ENCODE measurements at places on chromosomes 11 and 22. TPM values are rescaled to one million over a fixed set of nuclear protein-coding genes. Genes with fewer than 3 reads are reported as not detected.

DNA sequence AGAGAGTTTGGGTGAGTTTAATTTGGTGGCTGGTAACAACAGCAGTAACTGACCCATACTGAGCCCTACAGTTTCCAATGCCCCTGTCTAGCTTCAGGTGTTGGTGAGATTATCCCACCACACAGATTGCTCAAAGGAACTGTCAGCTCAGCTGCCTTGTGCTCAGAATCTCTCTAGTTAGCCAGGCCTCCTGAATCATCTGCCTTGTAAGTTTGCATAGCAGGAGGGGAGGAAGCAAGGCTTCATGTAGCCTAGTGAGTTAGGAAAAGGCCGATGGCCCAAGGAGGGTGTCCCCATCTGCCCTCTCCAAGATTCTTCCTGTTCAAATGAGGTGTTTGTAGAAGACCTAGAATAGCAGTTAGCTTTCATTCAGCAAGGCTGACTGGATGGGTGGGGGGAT, 74.3 kb downstream of the MICAL2 start:
- no peak overlapping the region for H3K27ac ChIP-seq
- peaks cover 28% of the 10 kb centered on the region for H3K4me1 ChIP-seq
- DNase-seq: no peak
- H3K27me3 ChIP-seq: no peaks in the 10 kb centered on the region
- H3K4me3 ChIP-seq: no peak overlapping the region

DNA sequence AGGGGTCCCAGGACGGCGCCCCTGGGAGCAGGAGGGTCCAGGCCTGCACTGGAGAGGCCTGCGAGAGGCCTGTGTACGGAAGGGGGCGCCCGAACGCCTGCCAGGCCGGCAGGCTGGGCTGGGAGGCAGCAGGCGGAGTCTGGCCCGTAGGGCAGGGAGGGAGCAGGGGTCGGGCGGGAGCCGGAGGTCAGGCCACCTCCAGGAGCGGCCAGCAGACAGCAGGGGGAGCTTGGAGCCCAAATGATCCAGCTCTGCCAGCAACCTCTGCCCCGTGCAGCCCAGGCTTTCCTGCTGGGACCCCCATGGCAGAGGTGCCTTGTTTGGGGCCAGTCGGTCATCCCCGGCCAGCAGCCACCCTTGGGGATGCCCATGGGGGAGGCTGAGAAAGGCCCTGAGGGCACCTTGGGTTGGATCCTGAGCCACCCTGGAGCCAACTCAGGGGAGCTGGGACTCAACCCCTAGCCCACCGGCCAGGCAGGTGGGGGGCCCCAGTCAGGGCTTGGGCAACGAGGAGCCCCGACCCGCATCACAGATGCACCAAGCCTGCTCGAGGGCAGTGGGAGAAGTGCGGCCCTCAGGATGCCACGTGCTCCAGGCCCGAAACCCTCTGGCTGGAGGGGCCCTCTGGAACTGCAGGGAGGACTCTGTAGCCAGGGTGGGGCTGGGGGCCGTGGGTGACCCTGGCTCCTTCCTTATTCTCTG, 9.6 kb upstream of the SYT8 start:
- no peak overlapping the region for H3K27ac ChIP-seq
- peak; percentile 96 for DNase-seq
- H3K27me3 ChIP-seq: no peaks in the 10 kb centered on the region

DNA sequence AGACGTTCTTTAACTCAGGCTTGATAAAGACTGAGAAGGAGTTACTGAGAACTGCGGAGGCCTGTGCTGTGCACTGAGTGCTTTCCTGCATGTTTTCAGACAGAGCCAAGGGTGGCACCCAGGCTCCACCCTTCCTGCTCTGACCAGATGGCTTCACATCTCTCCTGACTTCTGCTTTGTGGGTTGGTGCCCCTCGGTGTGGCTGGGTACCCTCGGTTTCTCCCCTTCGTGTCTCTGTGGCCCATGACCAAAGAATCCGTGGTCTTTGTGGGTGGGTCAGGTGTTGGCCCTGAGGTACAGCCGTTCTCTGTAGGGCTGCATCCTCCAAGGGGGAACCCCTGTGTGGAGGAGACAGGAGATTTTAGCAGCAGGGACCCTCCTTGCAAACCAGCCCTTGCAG, 34.3 kb downstream of the GRIK4 start:
- H3K4me1 ChIP-seq: peaks cover 8% of the 10 kb centered on the region
- no peak overlapping the region for H3K4me3 ChIP-seq
- no peak for DNase-seq
- H3K36me3 ChIP-seq: no peaks in the 10 kb centered on the region
- no peak overlapping the region for H3K27ac ChIP-seq
- H3K27me3 ChIP-seq: no peaks in the 10 kb centered on the region

DNA sequence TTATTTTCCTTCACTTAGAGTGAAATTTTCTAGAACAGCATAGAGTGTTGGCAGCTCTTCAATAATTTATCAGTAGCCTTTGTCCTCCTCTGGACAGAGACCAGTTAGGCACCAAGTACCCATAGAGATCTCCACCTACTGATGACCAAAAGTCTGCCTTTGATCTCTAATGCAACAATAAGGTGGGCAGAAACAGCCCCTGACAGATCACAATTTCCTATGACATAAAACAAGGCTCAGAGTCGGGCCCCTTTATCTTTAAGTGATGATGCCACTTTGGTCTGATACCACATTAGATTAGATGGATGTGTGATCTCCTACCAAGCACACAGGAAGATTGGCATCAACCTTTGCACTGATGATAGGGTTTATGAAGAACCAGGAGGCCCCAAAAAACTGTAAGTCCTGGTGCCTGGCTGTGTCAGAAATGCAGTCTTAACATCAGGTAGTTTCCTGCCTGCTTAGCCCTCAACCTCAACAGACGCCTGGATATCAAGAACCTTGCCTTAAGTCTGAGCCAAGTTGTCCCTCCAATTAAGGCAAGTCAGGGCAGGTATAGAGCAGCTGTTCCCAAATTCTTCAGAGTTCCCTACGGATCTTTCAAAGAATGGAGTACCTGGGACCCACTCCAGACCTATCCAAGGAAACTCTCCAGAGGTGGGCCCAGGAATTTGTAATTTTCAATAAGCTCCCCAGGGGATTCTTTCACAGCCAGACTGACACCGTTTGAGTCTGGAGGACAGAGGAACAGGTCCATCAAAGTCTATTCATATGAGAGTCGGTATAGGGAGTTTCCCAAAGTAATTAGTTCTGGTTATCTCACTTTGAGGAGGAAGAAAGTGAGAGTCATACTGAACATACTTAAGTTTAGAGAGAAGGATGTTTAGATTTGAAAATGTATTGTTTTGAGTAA, 30.6 kb upstream of the TMPRSS4 start:
- H3K27me3 ChIP-seq: no peaks in the 10 kb centered on the region
- H3K36me3 ChIP-seq: no peaks in the 10 kb centered on the region
- H3K27ac ChIP-seq: no peak overlapping the region
- no peak for DNase-seq

- no peaks in the 10 kb centered on the region for H3K36me3 ChIP-seq
- no peaks in the 10 kb centered on the region for H3K4me1 ChIP-seq
- no peaks in the 10 kb centered on the region for H3K27me3 ChIP-seq
- H3K27ac ChIP-seq: no peak overlapping the region
- DNase-seq: no peak
Measured at GRCh38 chr11:93020248-93021046, 51.0 kb downstream of the MTNR1B start.

DNA sequence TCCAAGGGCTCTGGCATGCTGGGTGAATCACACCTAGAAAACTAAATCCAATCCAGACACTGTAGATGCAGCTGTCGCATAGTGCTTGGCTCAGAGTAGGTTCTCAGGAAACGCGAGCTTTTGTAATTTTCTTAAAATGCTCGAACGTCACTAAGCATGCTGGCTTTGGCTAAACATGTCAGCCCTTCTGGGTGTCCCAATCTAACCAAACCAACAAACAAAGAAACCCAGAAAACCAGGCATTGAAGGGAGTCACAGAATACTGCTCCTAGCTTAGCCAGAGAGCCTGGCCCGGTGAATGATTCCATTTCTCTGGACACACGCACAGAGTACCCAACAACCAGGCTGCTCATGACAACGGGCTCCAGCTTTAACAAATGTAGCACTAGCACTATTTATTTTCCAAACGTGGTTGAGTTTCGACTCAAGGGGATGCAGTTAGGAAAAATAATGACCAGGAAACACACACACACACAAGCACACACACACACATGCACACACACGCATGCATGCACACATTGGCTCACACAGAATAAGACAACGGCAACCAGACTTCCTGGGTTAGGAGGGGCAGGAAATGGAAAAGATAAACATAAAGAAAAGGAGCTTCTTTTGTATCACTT, 492.6 kb downstream of the MIAT start:
- DNase-seq: no peak
- no peak overlapping the region for H3K4me3 ChIP-seq
- no peaks in the 10 kb centered on the region for H3K4me1 ChIP-seq
- no peaks in the 10 kb centered on the region for H3K27me3 ChIP-seq

SAA4 gene
- total RNA-seq: not detected

- no peaks in the 10 kb centered on the region for H3K4me1 ChIP-seq
- no peak overlapping the region for H3K27ac ChIP-seq
- H3K36me3 ChIP-seq: no peaks in the 10 kb centered on the region
- H3K27me3 ChIP-seq: no peaks in the 10 kb centered on the region
Measured at GRCh38 chr22:44787832-44788231, 35.5 kb downstream of the ARHGAP8 start.

DNA sequence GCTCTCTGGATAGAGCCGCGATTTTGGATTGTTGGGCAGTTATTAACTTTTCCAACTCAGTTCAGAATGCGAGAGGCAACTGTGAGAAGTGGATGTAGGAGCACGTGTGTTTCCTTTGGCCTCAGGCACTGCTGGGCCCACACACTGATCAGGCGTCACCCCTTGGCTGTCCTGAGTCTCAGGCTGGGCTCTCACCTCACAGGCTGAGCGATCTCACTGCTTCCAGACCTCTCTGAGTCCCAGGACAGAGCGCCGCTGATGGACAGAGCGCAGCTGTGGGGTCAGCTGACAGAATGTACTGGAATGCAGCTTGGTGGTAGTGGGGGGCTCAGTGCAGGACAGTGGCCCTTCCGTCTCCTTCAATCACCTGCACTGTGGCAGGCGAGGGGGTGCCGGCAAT, 516.2 kb downstream of the TBC1D22A start:
- H3K4me3 ChIP-seq: no peak overlapping the region
- H3K36me3 ChIP-seq: no peaks in the 10 kb centered on the region
- no peak for DNase-seq
- no peaks in the 10 kb centered on the region for H3K27me3 ChIP-seq

- H3K36me3 ChIP-seq: no peaks in the 10 kb centered on the region
- peaks cover 97% of the 10 kb centered on the region for H3K27me3 ChIP-seq
- peaks cover 29% of the 10 kb centered on the region for H3K4me1 ChIP-seq
- peak overlapping the region; percentile 54 for H3K4me3 ChIP-seq
- DNase-seq: no peak
Measured at GRCh38 chr22:42282252-42282942, 11.9 kb upstream of the TCF20 start.

DNA sequence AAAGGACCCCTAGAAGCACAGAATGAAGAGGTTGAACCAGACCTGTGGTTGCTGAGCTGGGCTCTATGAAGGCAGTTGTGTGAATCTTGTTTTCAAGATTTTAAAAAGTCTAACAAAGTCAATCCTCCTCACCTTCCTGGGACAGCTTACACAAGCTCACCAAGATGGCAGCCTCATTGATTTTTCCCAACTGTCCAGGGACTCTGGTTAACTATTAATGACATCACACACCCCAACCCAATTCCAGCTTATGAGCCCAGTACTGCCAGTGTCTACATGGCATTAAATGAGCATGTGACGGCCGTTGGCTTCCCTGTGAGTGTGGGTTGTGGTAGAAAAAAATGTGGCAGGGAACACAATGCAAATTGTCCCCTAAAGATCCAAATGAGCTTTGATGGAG, 137.0 kb downstream of the CHST1 start:
- H3K27me3 ChIP-seq: no peaks in the 10 kb centered on the region
- DNase-seq: no peak
- no peaks in the 10 kb centered on the region for H3K36me3 ChIP-seq
- H3K27ac ChIP-seq: no peak overlapping the region

DNA sequence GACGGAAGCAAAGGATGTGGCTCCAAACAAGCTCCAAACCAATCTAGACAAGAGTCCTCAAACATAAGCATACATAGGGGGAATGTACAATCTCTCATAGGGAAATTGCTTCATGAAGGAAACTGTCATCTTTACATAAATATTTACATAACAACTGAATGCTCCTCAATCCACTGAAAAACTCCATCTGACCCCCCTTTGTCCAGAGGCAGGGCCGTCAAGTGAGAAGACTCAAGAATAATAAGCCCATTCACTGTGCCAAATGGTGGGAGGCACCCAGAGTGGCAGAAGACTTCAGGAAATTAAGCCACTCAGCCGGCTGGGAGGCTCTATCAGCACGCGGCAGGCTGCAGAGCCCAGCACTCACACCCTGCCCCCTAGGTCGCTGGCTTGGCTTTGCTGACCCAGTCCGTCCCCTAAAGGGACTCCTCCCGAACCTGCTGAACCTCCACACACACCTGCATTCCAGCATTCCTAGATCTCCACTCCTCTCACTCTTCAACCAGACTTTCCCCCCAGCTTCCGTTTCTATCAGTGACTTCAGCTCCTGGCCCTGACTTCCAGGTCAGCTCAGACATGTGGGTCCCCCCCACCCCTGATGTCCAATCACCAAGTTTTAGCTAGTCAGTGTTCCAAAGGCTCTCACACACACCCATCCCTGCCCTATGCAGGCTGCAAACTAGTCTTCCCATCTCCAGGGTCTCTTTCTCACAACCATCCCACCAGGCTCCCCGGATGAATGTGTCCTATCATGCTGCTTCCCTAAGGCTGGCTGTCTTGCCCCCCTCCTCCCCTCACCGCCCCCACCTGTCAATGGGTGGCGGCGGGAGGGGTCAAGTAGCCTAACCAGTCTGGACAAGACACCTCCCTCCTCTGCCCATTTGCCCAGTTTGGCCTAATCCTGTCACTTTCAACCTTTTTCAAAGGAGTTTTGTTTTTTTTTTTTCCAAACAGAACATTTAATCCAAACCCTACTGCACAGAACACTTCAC, 11.3 kb downstream of the VPS37C start:
- no peaks in the 10 kb centered on the region for H3K27me3 ChIP-seq
- H3K36me3 ChIP-seq: no peaks in the 10 kb centered on the region
- peaks cover 59% of the 10 kb centered on the region for H3K4me1 ChIP-seq
- H3K27ac ChIP-seq: peak overlapping the region; percentile 18
- H3K4me3 ChIP-seq: no peak overlapping the region
- peak; percentile 40 for DNase-seq

HIKESHI gene
- total RNA-seq: 86.6 TPM

- H3K36me3 ChIP-seq: no peaks in the 10 kb centered on the region
- DNase-seq: no peak
- H3K4me1 ChIP-seq: peaks cover 22% of the 10 kb centered on the region
- H3K27me3 ChIP-seq: no peaks in the 10 kb centered on the region
Measured at GRCh38 chr22:47047321-47048122, 285.1 kb downstream of the TBC1D22A start.

CDC42EP1 gene
- 0.84 TPM for total RNA-seq

Measured in neural progenitor cell (in vitro differentiated cells).